ENCODE measurements at places on chromosomes 1 and 21.

DNA sequence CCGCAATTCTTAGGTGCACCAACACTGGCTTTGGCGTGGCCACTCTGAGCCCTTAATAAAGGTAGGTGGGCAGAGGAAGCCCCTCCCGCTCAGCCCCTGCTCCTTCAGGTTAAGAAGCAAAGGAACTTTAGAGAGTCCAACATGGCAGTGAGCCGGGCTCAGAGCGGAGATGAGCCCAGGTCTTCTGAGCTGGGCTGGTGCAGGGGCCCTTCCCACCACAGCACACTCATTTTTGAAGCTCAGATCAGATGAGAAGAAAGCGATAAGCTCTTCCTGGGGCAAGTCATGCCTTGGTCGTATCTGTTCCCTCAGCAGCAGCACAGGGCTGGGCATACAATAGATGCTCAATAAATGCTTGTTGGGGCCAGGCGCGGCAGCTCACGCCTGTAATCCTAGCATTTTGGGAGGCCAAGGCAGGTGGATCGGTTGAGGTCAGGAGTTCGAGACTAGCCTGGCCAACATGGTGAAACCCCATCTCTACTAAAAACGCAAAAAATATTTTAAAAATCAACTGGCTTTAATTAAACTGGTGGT, 51.1 kb upstream of the TARDBP start:
- DNase-seq, result no peak

GRCh38 chr1:246591504-246591903, 25.2 kb downstream of the CNST start:
- DNase-seq, result no peak

GRCh38 chr1:234325878-234326496, 47.3 kb upstream of the COA6 start:
- DNase-seq, result no peak

DNA sequence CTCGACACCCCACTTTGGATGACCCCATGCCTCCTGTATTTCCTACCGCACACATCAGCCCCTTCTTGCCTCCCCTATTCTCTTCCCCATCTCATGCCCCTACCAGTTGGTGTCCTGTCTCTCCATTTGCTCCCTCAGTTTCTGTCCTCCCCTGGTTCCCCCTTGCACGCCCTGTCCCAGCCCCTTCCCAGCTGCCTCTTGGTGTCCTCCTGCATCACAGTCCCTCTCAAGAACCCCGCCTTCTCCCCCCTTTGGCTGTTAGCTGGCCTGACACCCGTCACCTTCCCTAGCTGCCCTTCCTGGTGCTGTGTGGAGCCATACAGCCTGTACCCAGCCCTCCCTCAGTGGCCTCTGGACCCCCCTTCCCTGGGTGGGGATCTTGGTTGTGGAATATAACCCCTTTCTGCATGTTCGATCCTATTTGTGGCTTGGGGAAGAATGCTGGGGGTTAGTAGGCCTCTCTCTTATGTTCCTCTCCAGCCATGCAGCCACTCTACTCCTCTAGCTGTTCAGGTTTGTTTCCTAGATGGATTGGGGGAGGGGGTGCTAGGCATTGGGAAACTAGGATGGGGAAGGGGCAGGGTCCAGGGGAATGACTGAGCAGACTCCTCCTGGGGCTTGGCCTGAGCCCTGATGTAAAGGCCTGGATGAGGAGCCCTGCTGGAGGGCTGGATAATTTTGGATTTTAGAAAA, 41.4 kb upstream of the NFASC start:
- DNase-seq, result no peak

- no peak for DNase-seq
These were observed 2.7 kb upstream of the CFAP141 start for GRCh38 chr1:154208677-154209388.

- no peak for DNase-seq
These were observed 338.1 kb upstream of the LYPLAL1 start for GRCh38 chr1:218835609-218836008.

DNA sequence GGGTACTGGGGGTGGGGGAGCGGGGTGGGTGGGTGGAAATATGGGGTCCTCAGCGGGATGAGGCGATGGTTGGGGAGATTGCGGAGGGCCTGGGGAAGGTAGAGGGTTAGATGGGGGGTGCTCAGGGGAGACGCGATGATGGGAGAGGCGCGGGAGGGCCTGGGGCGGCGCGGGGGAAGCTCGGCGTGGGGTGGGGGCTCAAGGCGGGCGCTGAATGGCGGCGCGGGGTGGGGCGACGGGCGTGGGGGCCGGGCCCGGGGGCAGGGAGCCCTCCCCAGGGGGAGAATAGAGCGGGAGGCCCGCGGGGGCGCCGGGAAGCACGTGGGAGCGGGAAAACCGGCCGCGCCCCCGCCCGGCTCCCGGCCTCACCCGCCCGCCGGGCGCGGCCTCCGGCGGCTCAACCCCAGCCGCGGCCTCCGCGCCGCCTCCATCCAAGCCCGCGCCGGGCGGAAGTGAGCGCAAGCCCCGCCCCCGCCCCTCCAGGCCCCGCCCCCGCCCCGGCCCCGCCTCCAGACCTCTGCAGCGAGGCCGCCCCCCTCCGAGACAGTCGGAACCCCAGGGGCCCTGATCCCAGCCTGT, at the start of gene FAAP20:
TSS of gene FAAP20 (minus strand) at position 454 of the 579 bp plus-strand sequence. CDS start at position 431, 23 bp downstream.
- DNase-seq, result no peak

GRCh38 chr21:35223480-35224156, 174.5 kb upstream of the RUNX1 start:
- DNase-seq, result no peak

- no peak for DNase-seq
These were observed 2.5 kb downstream of the KIF21B start for GRCh38 chr1:201020721-201021629.

GRCh38 chr1:91844862-91845528, 41.0 kb downstream of the TGFBR3 start:
- peak; percentile 68 for DNase-seq

GRCh38 chr1:116311193-116311592, 61.9 kb upstream of the ATP1A1 start:
- DNase-seq, result no peak

- no peak for DNase-seq
These were observed 500.9 kb upstream of the PTBP2 start for GRCh38 chr1:96220651-96221050.

DNA sequence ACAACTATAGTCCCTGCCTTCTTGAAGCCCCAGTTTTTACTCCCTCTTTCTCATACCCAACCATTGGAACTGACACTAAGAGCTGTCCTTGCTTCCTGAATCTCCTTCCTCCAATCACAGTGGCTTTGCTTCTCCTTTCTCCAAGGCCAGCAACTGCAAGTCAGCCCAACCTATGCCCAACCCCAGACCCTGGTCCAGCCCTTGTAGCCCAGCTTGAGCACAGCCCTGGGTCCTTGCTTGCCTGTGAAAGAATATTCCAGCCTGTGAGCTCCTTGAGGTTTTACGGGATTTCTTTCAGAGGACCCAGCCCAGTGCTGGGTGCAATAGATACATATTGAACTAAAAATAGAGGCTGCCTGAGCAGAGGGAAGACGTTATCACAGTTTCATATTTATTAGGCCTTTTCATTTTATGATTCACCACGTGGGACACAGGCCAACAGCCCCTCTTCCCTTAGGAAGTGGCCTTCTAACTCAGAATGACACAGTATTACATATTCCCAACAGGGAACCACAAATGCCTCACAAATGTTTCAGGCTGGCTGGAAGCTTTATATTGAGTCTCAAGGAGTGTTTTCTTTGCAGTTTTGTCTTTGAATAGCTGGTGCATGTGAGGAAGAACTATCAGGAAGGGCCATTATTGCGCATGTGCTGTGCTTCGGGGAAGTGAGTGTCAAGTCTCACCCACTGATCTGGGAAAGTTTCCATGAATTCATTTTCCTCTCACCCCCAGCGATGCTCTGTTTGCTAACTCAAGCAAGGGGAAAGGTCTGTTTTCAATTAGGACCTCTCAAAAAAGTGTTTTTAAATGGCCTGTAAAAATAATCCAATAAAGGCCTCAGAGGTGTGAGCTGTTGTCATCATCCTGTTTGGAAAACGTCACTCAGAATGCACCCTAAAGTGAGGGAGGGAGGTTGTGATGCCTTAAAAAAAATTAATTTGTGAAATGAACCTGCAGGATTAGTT, 92.3 kb upstream of the NFIA start:
- no peak for DNase-seq

Data from RWPE2 (cell line).